ENCODE measurements at places on chromosomes 7 and 10.

GRCh38 chr7:110010359-110010758 lies 1080.6 kb upstream of the LRRN3 start:
- DNase-seq = peak; percentile 93

- DNase-seq = no peak
These were observed 1.6 kb downstream of the PRR15 start for GRCh38 chr7:29565224-29565630.

DNA sequence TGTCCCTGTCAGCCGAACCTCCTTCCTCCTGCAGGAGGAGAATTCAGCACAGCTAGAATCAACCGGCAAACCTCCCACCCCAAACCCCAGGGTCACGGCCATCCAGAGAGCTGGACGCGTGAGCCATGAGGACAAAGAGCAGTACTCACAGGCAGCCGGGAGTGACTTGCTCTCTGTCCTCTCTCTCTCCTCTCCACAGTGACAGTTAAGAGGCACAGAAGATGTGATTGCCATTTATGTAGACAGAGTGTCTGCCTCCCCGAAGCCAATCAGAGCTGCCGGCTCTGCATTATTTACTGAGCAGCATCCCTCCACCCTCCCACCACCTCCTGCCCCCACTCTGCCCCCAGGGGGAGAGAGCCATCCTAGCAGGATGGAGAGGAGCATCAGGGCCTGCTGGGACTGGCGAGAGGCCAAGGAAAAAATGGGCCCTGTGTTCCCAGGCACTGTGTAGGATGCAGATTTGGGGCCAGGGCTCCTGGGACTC lies 4.3 kb downstream of the DDC start:
- peak; percentile 97 for DNase-seq

DNA sequence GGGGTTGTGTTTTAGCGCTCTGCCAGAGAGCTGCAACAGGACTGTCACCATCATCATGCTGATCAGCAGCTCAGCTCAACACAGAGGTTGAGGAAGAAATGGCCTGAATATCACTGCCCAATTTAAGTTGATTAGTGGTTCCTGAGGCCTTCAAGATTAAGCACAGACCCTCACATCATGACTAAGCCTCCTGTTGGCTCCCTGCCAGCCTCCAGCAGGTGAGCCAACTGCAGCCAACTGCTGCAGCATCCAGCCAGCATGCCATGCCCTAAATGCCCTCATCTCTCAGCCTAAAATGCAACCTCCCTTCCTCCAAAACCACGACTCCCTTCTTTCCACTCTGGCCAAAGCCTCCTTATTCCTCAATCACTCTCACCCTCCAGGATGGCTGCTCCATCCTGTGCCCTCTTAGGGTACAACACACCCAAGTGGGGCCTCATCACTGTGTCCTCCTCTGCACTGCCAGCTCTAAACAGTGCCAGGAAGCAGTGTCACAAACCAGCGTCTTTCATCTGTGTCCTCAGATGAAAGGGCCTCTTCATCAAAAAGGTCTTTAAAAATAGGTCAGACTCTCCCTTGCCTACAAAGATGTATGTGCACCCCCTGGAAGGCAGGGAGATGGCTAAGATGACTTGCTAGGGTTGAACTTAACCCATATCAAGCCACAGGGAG lies 259.3 kb downstream of the ZEB1 start:
- DNase-seq = no peak

- peak; percentile 59 for DNase-seq
These were observed at the start of gene PRRT4 for GRCh38 chr7:128361411-128362379. Gene PRRT4, minus strand, starts transcription at chr7:128361690.

- no peak for DNase-seq
These were observed 4.3 kb downstream of the PLEKHA8 start for GRCh38 chr7:30032310-30033125.

DNA sequence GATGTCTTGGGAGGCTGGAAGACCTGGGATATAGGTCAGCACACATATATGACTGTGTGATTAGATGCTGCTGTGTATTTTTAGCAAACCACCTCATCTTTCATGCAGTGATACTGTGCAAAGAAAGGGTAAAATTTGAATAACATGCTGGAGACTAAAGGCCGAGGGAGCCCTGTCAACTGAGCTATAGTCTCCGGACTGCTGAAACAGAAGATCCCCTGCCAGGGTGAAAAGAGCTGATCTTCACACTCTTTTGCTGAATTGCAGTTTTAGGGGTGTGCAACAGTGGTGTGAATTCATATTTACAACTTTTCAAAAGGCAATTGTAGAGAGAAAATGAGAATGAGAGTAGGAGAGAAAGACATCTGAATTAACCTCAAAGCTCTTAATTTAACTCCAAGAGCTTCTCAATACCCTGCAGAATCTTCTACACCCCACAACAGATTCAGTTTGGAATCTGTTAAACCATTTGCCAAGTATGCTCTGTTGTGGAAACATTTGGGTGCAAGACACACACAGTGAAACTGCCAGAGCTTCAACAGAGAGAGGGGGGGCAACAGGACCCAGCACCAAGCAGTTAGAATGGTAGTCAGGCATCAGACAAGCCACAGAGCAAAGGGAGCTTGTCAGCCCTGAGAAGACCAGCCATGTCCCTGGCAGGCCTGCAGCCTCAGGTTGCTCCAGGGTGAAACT lies 190.1 kb upstream of the STK17A start:
- no peak for DNase-seq

DNA sequence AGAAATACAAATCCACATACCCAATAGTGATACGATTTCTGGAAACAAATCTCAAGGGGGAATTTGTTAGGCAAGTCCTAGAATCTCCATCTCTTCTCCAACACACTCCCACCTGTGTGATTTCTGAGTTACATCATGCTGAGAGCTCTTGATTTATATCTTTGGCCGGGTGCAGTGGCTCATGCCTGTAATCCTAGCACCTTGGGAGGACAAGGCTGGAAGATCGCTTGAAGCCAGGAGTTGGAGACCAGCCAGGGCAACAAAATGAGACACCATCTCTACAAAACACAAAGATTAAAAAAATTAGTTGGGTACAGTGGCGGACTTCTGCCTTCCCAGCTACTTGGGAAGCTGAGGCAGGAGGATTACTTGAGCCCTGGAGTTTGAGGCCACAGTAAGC lies 1.5 kb upstream of the MTPN start:
- no peak for DNase-seq

DNA sequence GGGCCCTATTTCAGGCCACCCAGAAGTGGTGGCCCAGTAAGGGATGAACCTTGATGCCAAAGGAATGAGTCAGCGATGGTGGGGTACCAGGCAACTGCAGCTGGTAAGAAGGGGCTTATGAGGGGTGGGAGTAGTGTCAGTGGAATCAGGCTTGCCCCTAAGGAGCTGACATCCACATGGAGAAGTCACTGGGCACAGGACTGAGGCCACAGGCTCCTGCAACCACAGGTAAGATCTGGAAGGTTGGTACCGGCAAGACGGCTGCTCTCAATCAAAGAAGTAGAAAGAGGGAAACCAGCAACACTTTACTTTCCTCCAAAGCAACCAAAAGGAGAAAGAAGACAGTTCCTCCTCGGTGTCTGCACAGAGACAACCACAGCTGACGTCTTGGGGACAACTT lies 2.5 kb downstream of the GCK start:
- no peak for DNase-seq

DNA sequence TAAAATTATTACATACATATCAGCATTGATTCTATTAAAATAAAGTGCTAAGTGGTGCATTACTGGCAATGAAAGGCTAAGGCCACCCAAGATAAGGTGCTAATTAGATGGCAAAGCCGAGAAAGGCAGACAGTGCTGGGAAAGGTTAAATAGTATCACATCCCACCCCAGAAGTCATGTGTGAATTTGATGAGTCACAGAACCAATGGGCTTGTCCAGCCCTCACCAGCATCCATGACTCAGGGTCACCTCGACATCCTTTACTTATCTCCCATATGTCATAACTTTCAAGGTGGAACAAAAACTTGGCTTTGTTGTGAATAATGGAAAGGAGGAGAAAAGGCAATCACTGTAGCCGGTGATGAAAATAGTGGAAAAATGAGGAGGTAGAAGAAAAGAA lies 459.1 kb downstream of the PLXNA4 start:
- DNase-seq = no peak

DNA sequence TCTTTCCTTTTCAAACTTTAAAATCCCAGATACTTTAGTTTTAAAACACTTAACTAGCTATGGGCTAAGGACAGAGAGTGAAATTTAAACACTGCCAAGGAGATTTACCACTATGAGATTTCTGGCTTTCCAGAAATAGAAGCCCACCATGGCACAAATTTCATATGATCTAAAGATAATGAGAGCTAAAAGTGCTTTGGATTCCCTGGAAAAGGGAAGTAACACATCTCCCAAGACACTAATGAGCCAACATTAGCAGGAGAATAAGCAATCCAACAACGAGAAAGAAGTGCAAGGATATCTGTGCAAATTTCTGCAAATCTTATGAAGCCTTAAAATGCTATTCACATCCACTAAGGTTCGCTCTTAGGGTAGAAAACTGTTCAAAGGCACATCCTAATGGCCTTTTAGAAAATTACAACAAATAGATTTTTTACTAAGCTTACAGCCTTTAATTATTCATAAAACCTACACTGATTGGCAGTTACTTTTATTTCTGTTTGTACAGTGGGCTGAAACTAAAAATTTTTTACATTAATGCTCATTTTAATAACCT lies 100.3 kb downstream of the RAPGEF5 start:
- DNase-seq = no peak

- no peak for DNase-seq
These were observed 28.9 kb upstream of the TMEM72 start for GRCh38 chr10:44882166-44882720.

- no peak for DNase-seq
These were observed 28.6 kb downstream of the NAMPT start for GRCh38 chr7:106256144-106256543.

DNA sequence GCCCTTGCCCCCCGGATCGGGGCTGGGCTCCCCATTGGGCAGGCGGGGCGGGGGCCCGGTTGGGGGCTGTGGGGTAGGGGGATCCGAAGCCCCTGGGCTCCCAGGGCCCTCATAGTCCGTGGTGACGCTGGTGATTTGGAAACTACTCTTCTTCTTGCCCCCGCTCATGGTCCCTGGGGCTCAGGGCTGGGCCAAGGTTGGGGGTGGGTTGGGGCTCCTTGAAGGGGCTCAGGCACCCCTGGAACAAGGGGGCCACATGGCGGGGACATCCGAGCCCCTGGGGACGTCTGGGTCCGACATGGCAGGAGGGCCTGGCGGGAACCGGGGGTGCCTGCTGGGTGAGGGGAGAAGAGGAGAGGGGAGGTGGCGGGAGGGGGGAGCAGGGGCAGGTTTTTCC lies 1.1 kb downstream of the TSC22D4 start:
- DNase-seq = no peak

GRCh38 chr7:22429386-22429785 lies 70.6 kb downstream of the STEAP1B start:
- no peak for DNase-seq

GRCh38 chr10:78472551-78472890 lies 438.9 kb downstream of the RPS24 start:
- peak; percentile 3 for DNase-seq

DNA sequence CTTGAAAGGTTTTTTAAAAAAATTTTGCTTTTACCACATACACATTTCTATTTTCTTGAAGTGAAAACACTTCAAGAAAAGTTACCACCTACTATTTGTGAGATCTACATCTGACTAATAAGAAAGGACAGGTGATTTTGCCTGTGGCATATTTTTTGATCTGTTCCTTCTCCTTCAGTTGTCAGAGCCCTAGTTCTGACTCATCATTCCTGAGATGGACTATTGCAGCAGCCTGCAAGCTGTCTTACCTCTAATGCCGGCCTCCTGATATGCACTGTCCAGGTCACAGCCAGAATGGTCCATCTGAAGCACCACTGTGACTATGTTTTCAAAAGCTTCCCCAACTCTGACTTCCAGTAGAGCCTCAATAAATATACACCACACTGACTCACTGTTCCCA lies 28.2 kb upstream of the ANK3 start:
- DNase-seq = no peak

- DNase-seq = no peak
These were observed 211.3 kb upstream of the BMPER start for GRCh38 chr7:33694006-33694405.

- DNase-seq = peak; percentile 0
These were observed 379.6 kb downstream of the ARL4A start for GRCh38 chr7:13067036-13067435.
